ENCODE measurements at places on chromosomes 6 and 20.

- no peak for DNase-seq
These were observed 175.6 kb downstream of the DTNBP1 start for GRCh38 chr6:15487262-15487661.

DNA sequence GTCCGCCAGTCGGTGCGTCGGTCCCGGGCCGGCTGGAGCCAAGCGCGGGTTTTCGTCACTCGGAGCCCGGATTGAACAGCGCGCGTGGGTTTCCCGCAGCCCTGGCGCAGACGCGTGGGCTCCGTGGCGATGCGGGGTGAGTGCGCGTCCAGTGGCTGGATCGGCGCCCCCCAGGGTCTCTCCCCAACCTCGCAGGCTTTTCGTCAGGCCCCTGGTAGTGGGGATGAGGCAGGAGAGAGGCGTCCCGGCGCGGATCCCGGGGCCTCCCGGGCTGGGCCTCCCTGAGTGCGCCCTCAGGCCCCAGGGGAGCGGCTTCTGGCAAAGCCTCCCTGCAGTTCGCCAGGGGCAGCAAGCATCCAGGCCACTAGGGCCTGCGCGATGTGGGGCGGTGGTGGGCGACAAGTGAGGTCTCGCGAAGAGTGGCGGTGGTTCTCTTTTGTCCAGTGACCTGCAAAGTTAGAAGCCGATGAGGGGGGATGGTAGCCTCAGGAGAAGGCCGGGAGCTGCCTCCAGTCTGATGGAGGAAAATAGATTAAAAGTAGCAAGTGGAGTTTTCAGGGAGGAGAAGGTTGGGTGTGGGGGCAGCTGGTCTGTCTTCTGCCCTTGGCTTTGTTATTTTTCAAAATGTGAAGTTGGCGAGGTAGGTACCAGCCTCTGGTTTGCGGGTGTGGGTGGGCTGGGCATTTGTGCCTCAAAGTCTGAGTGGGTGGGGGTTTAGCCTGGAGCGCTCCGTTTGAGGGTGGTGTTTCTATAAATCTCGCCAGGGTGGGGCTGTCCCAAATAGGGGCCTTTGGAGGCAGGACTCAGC, 1.6 kb downstream of the TOX2 start:
- no peak for DNase-seq

GRCh38 chr6:129696028-129696418, 14.0 kb downstream of the ARHGAP18 start:
- no peak for DNase-seq

GRCh38 chr6:4612636-4613171, 163.5 kb upstream of the CDYL start:
- no peak for DNase-seq

DNA sequence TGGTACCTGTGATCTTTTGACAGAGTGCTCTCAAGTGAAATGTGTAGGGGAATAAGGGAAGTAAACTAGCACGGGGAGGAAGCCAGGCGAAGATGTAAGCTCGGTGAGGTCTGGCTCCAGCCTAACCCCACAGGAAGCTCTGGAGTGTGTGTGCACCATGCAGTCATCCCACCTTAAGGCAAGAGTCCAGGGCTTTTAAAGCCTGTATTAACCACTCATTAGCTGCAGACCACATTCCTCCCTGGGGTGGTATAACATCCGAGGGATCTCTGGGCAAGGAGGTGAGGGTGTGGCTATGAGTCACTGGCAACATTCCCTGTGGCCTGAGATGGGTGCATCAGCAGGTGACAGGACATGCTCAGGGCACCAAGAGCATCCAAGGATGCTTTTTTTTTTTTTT, 12.5 kb upstream of the RANBP9 start:
- DNase-seq = no peak

- no peak for DNase-seq
These were observed 14.7 kb downstream of the FRMD1 start for GRCh38 chr6:168064226-168064807.

DNA sequence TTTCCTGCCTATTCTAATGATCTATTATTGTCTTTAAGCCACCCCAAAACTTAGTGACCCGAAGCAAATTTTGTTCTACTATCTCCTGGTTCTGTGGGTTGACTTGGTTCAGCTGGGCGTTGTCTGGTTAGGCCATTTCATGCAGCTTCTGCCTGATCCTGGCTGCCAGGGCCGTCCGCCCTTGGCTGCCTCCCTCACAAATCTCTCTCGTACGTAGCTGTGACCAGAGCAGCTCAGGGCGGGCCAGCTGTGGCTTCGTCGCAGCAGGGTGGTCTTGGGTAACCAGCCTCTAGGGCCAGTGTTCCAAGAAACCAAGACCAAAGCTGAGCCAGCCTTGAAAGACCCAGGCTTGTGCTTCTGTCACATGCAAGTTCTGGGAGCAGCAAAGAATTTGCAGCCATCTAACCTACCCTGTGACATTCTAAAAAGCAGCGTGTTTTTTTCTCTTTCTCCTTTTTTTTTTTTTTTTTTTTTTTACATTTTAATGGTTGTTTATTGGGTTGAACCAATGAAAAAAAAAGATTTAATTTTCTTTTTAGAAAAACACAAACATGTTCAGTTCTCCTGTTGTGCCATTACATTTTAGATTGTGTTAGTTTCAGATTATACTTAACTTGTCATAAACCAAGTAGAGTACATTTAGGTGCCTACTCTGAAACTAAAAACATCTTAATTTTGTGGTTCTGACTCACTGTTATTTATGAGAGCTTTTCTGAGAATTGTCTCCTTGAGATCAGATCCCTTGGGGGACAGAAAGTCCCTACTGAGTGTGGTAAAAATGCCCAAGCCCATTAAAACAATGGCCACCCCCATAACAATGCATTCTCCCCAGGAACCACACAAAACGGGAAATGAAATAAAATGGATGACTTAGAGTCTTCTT, 83.9 kb downstream of the ZDHHC14 start:
- no peak for DNase-seq

GRCh38 chr6:150143516-150144293, 861 bp downstream of the PPP1R14C start:
- DNase-seq = no peak
